Stimulated activated CD4-positive, alpha-beta T cell treated with anti-CD3 and anti-CD28 coated beads, Interleukin-2, amount 100 ng/mL, for 4 hours (primary cell): ENCODE measurements at places on chromosomes 7 and 10.

- DNase-seq, result no peak
These were observed 4.7 kb downstream of the UBTD1 start for GRCh38 chr10:97503406-97503805.

GRCh38 chr7:50793120-50793946 is 10.6 kb upstream of the GRB10 start:
- DNase-seq, result peak; percentile 19

- no peak for DNase-seq
These were observed 295.4 kb downstream of the LRMDA start for GRCh38 chr10:75726522-75727483.

- no peak for DNase-seq
These were observed 60.2 kb downstream of the PLPP4 start for GRCh38 chr10:120517196-120517595.

DNA sequence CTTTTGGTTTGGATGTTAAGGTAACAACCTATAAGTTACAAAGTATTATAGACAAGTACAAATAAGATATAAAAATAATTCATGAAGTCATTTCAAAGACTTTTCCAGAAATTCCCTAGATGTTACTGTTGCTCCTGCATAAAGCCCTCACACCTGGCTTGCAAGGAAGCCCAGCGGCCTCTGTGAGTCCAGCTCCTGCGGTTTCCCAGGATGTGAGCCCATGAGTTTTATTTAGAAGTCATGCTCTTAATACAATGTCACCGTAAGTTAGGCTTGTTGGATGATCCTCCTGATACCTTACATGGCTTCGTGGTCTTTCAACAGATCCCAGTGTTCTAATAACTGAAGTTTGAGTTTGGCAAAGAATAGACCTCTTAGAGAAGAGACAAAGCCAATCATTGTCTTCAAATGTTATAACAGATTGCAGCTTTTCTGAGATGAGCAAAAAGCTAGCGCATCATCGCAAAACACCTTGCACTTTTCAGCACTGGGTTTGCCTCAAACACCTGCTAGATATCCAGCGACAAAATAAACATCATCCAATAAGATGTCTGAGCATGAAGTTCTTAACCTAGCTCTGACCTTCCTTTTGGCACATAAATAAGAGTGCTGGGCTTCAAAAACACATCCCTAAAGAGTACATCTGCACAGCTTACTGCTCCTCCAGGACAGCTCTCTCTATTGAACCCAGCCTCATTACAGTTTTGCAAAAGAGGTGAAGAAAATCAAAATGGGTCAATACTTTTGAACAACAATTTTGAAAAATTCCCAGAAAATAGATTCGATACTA is 3.6 kb downstream of the FAM171A1 start:
- DNase-seq, result no peak
